IgD-negative memory B cell (primary cell): ENCODE measurements at places on chromosomes 11 and 22. TPM values are rescaled to one million over a fixed set of nuclear protein-coding genes. Genes with fewer than 3 reads are reported as not detected.

Gene HTR3A
- 11.3 TPM for polyA plus RNA-seq

Gene BAIAP2L2
- polyA plus RNA-seq, result not detected

Gene TIMP3
- polyA plus RNA-seq, result not detected

Gene TXN2
- 116 TPM for polyA plus RNA-seq

Gene SMIM35
- polyA plus RNA-seq, result 0.38 TPM

Gene MFRP
- not detected for polyA plus RNA-seq
